NCI-H2107 (cell line): ENCODE measurements at places on chromosomes 5 and 9.

DNA sequence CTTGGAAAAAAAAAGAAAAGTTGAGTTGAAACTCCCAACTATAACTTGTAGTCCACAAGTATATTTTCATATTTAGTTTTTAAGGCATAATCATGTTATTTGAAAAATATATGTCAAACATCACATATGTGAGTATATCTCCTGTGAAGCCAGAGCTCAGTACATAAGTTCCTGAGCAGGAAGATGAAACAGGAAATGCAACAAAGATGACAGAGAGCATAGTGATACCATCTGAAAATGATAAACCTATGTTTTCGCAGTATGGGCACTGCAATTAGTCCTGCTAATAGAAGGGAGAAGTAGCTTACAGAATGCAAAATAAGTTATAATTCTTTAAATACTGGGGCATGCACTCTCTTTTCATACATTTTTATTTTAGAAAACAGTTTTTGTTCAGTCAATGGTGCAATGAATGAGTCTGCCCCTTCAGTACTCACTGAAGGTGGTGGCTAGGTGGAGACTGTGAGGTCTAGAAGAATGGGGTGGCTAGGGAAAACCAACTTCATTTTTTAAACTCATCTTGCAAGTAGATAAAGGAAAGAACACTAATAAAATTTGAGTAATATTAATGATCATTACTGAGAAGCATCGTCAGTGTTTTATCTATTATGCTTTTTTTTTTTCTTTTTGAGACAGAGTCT lies 54.1 kb upstream of the FYB1 start:
- no peak for DNase-seq

DNA sequence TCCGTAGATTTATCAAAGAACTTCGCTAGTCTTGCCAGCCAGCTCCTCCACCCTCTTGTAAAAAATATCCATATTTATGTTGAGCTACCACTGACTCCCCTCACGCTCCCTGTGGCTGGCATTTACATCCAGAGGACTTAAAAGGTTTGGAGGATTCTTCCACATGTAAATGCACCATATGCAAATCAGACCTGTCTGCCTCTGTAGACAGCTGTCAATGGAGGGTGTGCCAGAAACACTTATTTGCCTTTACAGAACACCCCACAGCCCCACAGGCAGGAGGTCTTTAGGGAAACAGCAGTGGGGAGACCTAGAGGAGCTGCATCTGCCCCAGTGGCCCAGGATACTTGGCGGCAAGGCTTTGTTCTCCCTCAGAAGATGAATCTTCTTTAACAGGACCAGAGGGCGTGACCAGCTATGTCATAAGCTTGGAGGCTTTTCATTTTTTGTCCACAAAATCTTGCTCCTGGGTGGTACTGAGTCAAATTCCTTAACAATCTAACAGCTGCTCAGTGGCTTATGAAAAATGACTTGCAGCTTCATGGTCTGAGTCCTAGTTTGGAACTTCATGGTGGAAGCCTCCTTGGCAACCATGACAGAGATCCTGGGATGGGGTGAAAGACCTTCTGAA lies 535.8 kb downstream of the EBF1 start:
- no peak for DNase-seq

DNA sequence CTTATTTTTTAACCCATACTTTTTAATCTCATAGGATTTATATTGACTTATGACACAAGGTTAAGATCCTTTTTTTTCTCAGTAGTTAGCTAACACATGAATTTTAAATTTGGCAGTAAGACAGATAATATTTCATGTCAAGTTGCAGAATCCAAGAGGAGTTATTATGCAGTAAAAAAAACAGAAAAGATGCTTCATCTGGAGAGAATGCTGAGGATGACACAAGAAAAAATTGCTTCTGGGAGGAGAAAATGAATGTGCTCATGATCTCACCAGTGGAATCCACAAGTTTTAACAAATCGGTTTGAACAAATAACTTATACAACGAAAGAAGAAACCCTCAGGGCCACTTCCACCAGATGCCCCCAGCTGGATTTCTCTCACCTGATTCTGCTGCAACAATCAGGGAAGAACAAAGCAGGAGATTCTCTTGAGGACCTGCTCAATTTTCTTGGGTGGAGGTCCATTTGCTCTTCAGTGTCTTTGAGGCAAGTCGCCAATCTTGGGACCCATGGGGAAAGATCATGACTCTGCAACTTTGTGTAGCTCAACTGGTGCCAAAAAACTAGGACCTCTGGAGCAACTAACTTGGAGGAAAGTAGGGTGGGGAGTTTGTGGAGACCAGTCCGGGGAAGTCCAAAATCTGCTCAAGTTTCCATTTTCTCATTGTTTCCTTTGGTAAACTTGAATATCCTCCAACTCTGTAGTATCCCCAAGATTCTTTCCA lies 50.5 kb upstream of the TNFSF15 start:
- no peak for DNase-seq

- no peak for DNase-seq
Measured at GRCh38 chr5:154117930-154118329, 72.6 kb upstream of the GALNT10 start.

GRCh38 chr9:117273612-117274011 lies 141.2 kb downstream of the ASTN2 start:
- no peak for DNase-seq
